Spleen (tissue), 13 donors: ENCODE measurements at places on chromosomes 5 and 9. TPM values are rescaled to one million over a fixed set of nuclear protein-coding genes. Genes with fewer than 3 reads are reported as not detected.

- DNase-seq, result no peak
Measured at GRCh38 chr9:17876687-17877086, 297.8 kb downstream of the SH3GL2 start.

DNA sequence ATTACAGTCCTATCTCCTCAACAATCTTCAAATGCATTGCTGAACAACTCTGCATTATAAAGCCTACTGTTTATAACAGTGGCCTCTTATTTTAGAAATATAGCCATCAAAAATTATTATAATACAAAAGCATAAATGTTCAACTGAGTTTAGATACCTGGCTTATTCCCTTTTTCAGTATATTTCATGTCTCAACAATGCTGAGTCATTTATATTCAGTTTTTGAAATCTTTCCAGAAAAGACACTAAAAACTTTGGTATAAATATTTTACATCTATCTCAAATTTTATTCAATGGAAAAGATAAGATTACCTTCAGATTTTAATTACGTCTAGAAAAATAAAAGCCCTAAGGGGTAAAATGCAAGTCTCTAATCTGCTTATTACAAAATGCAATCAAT is 37.9 kb downstream of the LURAP1L start:
- no peak for DNase-seq

GRCh38 chr5:72586788-72587530 is 79.7 kb upstream of the ZNF366 start:
- DNase-seq, result no peak

- no peak for DNase-seq
Measured at GRCh38 chr5:61732796-61733195, 400.7 kb downstream of the ZSWIM6 start.

- no peak for DNase-seq
Measured at GRCh38 chr9:90044710-90045151, 439.9 kb downstream of the GADD45G start.

DNA sequence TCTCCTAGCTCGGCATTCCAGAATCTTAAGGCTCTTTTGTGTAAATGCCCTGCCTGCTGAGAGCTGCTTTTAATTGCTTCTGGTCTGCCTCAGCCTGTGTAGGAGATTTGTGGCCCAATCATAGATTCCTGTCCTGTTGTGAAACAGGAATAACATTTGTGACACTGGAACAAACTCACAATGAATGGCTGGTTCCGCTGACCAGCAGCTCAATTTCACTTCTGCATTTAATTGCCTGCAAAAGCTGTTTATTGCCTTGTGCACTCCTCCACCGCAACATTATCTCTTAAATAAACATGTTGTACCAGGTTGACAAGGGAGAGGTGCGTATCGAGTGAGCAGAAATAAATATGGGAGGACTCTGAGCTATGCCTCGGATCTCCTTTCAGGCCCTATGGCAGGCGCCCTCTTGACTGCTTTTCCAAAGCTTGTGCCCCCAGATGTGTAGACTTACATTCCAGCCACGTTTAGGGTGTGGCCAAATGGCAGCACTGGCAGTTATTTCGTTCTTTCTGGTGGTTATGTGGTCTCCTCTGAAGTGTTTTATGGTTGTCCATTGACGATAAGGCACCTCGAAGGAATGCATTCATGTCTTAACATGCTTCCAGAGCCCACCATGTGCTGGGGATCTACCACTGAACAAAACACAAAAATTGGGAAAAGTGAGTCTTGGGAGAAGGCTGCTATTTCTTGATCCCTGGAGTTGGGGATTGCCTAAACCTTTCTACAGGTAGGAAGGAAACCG is 58.1 kb downstream of the DMRT1 start:
- no peak for DNase-seq

GRCh38 chr5:101346906-101347305 is 443.8 kb upstream of the ST8SIA4 start:
- no peak for DNase-seq

- DNase-seq, result peak; percentile 35
Measured at GRCh38 chr5:618450-618849, 6.3 kb downstream of the CEP72 start.

DNA sequence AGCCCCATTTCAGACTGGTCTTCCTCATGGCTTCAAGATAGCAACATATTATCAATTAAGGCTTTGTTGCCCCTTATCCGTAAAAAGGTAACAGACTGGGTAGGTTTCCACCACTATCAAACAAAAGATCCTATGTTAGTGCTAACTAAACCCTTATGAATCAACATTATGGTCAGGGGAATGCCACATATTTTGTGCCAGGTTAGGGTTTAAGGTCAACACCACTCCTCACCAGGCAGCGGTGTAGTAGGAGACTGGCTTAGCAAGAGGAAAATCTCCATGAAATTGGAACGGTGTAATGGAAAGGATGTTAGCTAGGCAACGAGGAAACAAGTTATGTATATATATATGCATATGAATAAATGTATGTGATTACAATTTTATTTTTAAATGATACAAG is 655.8 kb downstream of the TLR4 start:
- DNase-seq, result no peak

GRCh38 chr5:168898247-168898911 is 319.2 kb upstream of the PANK3 start:
- no peak for DNase-seq

GRCh38 chr5:58885260-58885659 is 302.4 kb downstream of the RAB3C start:
- DNase-seq, result no peak

- no peak for DNase-seq
Measured at GRCh38 chr9:137315581-137316011, 13.5 kb upstream of the NRARP start.

DNA sequence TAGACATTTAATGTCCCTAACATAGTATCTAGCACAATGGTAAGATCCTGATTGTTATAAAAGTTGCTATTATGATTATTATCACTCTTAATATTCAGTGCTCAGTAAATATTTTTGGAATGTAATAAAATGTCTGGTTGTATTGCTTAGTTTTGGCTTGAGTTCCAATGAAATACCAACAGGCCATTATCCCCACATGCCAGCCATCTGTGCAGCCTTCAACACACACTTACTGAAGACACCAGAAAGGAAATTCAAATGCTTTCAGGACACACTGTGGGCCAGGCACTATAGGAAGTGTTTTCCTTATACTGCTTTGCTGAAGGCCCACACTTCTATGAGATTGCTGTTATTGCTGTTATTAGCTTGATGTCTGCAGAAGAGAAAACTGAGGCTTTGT is 157.5 kb downstream of the TRIM32 start:
- DNase-seq, result no peak

GRCh38 chr5:140128376-140128775 is 2.6 kb downstream of the IGIP start:
- DNase-seq, result no peak

DNA sequence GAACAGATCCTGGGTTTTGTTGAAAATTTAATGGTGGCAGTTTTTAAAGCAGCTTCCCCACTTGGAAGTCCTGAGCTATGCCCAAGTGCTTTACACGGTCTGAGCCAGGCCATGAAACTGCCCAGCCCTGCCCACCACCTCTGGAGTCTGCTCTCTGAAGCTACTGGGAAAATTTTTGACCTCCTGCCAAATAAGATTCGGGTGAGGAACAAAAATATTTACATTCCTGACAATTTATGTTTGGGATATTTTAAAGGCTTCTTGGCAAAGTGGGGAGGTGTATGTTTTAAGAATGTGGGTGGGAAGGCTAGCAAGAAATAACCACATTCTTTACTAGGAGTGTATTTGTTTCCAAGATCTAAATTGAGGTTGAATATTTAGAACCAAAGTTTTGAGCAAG is 50.0 kb downstream of the HACD4 start:
- DNase-seq, result no peak

DNA sequence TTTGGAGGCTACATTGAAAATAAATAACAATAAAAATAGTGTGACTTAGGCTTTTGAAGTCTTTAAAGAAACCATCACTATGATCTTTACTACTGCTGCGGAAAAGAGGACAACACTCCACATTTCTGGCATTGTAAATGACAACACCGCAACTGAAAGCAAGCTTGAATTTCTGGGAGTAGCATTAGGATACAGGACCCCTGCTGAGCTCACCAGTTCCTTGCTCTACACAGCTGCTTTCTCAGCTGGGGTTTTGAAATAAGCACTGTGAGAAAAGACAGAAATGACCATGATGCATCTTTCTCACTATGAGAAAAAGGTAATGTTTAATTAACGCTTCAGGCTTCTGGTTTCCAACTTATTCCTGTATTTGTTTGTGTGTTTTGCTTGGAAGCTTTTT is 168.0 kb downstream of the TAF11L14 start:
- DNase-seq, result no peak

DNA sequence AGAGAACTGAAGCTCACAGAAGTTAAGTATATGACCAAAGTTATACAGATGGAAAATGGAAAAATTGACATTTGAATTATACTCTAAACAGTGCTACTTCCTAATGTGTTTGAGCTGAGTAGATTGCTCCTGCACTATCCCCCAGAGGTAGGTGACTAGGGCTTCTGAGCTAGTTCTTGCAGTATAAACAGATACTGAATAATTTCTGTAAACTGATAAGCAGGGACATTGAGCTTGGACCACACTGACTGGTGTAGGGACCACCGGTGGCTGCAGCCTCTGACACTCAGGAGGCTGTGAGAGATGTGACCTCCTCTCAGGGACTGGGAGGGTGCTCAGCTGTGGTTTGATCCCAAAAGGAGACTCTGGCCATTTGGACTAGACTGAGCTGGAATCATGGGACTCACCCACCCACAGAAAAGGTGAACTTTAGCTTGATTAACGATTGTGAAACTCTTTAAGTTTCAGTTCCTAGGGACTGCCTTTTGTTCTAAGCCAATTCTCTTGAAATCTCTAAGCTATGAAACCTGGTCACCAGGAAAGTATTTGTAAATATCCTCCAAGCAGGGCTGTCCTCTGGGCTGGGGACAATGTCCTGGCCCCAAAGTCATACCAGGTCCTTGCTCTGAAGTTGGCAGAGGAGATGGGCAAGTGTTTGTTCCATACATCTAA is 291.5 kb downstream of the SEC61B start:
- DNase-seq, result no peak

GRCh38 chr9:15531380-15531779 is 20.6 kb upstream of the PSIP1 start:
- DNase-seq, result no peak

DNA sequence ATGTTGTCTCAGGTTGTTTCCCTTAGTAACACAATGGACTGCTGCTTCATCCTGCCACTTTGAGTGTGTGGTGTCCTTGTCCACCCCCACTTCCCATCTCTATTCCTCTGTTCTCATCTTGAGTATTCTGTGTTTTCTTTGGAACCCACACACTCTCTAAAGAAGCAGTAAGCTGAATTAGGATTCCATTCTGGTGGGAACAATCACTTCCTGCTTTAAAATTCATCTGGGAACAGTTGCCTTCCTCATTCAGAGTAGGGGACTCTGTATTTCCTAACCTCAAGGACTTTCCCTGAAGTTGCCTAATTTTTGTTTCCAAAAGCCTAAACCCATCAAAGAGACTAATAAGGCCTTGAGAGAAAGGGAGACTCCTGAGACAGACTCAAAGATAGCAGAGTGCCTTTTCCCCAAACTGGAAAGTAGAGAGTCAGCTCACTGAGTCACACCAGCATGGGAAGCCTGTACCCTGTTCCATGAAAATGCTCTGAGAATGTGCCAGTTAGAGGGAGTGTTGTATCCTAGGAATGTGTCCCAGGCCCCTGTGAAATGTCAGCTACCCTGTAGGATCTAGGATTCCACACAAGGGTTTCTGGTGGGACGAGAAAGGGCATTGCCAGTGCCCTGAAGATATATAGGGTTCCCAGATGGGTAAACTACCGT is 63.6 kb downstream of the CCDC192 start:
- DNase-seq, result no peak

GRCh38 chr5:95760273-95761191 is 29.4 kb downstream of the RHOBTB3 start:
- DNase-seq, result no peak

- DNase-seq, result no peak
Measured at GRCh38 chr5:80238097-80238496, 17.8 kb downstream of the SERINC5 start.

- no peak for DNase-seq
Measured at GRCh38 chr9:34796924-34797323, 87.0 kb upstream of the CCL21 start.

- no peak for DNase-seq
Measured at GRCh38 chr9:123738648-123739047, 191.3 kb downstream of the DENND1A start.

- DNase-seq, result no peak
Measured at GRCh38 chr5:7682379-7682778, 168.6 kb downstream of the CFAP90 start.

GRCh38 chr9:69198521-69199220 is 24.6 kb downstream of the TJP2 start:
- DNase-seq, result no peak

GRCh38 chr9:126144196-126144595 is 182.4 kb upstream of the MVB12B start:
- DNase-seq, result no peak

DNA sequence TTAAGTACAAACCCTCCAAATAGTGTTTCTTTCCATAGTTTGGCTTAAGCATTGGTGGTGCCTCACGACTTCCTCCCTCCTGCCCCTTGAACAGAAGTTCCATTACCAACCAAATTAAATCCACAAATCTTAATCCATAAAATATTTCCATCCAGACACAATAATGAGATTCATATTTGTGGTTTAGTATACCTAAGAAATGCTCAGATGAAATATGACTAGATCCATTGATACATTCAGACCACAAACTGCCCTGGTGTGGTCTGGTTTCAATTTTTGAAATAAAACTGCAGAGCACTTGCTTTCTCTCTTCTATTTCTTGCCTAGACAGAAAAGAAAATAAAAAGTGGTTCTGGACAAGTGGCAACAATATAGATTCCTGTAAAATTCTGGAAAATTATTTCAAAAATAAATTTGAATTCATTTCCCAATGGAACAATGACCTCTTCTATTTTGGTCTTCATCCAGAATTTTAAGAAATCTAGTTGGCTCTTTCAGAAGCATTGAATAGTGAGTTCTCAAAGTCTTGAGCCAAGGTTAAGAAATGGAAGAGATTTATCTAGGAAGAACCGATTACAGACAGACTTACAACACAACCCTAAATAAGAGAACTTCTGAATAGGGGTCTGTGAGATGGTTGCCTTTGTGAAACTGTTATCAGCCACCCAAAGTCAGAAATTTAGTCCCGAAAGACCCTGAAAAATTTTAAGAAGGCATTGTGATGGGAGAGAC is 14.0 kb downstream of the TNC start:
- DNase-seq, result no peak

- peak; percentile 39 for DNase-seq
Measured at GRCh38 chr9:14687042-14687719, 6.1 kb downstream of the ZDHHC21 start.

- no peak for DNase-seq
Measured at GRCh38 chr5:80864706-80865435, 95.3 kb upstream of the RASGRF2 start.

- peak; percentile 92 for DNase-seq
Measured at GRCh38 chr5:131264451-131265099, 722 bp downstream of the CDC42SE2 start.

- no peak for DNase-seq
Measured at GRCh38 chr5:145341842-145342241, 493.3 kb downstream of the PRELID2 start.

The DCAF10 gene
- polyA plus RNA-seq, result 4.2 TPM

The RNF180 gene
- 1.2 TPM for polyA plus RNA-seq

The NME5 gene
- polyA plus RNA-seq, result 0.13 TPM

The CCDC180 gene
- polyA plus RNA-seq, result 4.2 TPM

The TAF11L10 gene
- not detected for polyA plus RNA-seq

The CAAP1 gene
- polyA plus RNA-seq, result 10.6 TPM

The ADAMTS16 gene
- not detected for polyA plus RNA-seq

The CYLC2 gene
- not detected for polyA plus RNA-seq

The ROR2 gene
- polyA plus RNA-seq, result 0.65 TPM

The IFNA2 gene
- not detected for polyA plus RNA-seq

The CATSPER3 gene
- polyA plus RNA-seq, result 0.39 TPM

The OTP gene
- not detected for polyA plus RNA-seq

The PCDHGA9 gene
- polyA plus RNA-seq, result 0.29 TPM

The OCLN gene
- 3.0 TPM for polyA plus RNA-seq

The PCDHA6 gene
- polyA plus RNA-seq, result 0.06 TPM
